Umbilical cord (tissue), 2 donors: ENCODE measurements at places on chromosomes 11 and 22. TPM values are rescaled to one million over a fixed set of nuclear protein-coding genes. Genes with fewer than 3 reads are reported as not detected.

GRCh38 chr11:64934682-64935358 is 873 bp downstream of the GPHA2 start:
- DNase-seq: no peak

KRTAP5-7 gene
- not detected for total RNA-seq

FOXRED2 gene
- total RNA-seq: 3.6 TPM

FCHSD2 gene
- total RNA-seq: 40.7 TPM
